ENCODE measurements at places on chromosomes 7 and 10. TPM values are rescaled to one million over a fixed set of nuclear protein-coding genes. Genes with fewer than 3 reads are reported as not detected.
A peak's percentile ranks its signal among the peaks of the same experiment; 100 is the strongest.

DNA sequence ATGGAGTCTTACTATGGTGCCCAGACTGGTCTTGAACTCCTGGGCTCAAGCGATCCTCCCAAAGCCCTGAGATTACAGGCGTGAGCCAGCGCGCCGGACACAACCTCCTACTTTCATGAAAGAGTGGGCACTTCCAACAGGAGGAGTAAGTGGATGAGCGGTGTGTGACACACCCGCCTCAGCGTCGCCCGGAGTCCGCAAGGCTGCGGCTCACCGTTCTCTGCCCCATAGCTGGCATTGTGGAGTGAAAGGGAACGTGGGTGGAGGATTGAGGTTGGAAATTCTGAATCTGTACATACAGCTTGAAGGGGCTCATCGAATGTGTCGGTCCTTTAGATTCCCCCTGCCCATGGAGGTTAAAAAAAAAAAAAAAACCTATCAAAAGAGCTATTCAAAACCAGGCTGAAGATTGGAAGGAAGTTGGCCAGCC is 524 bp upstream of the PRXL2A start:
- H3K36me3 ChIP-seq, result no peaks in the 10 kb centered on the region
- H3K4me1 ChIP-seq, result peaks cover 24% of the 10 kb centered on the region
- DNase-seq, result peak; percentile 79
- H3K4me3 ChIP-seq, result peak overlapping the region; percentile 74

Gene SPAM1
- total RNA-seq, result not detected

Gene IDI2
- total RNA-seq, result not detected

- H3K4me3 ChIP-seq, result no peak overlapping the region
- peaks cover 6% of the 10 kb centered on the region for H3K36me3 ChIP-seq
- H3K4me1 ChIP-seq, result no peaks in the 10 kb centered on the region
- H3K27ac ChIP-seq, result no peak overlapping the region
- DNase-seq, result no peak
Measured at GRCh38 chr10:96910488-96911395, 78.6 kb downstream of the LCOR start.

- no peak for DNase-seq
- H3K4me1 ChIP-seq, result no peaks in the 10 kb centered on the region
- peak overlapping the region; percentile 34 for H3K4me3 ChIP-seq
- peak overlapping the region; percentile 52 for H3K27ac ChIP-seq
- H3K27me3 ChIP-seq, result no peaks in the 10 kb centered on the region
Measured at GRCh38 chr10:11005725-11006427, 11.8 kb upstream of the CELF2 start.

GRCh38 chr10:133379152-133379800 is at the start of gene PAOX:
TSS of gene PAOX (plus strand) at chr10:133379262. CDS start at chr10:133379317, 55 bp downstream.
- H3K27me3 ChIP-seq, result no peaks in the 10 kb centered on the region
- peak; percentile 89 for DNase-seq
- H3K36me3 ChIP-seq, result no peaks in the 10 kb centered on the region
- H3K4me3 ChIP-seq, result peak within 1 kb of the TSS; percentile 81

DNA sequence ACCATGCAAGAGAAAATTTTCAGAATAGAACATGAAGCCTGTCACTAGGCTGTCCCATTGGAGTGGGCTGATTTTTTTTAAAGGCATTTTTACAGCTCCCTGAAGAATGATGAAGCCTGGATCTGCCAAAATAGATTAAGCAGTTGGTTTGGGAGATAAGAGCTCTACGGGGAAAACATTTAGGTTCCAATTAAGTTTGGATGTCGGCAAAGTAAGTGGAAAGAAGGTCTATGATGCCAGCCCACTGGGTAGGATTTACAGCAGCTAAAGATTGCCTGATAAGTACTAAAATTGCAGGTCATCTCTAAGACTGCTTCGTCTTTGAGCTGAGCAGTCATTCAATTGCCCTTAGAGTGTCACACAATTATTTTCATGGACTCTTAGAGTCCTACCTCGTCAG is 939.2 kb upstream of the CELF2 start:
- no peaks in the 10 kb centered on the region for H3K4me1 ChIP-seq
- H3K36me3 ChIP-seq, result no peaks in the 10 kb centered on the region
- H3K4me3 ChIP-seq, result no peak overlapping the region

- no peak overlapping the region for H3K27ac ChIP-seq
- H3K4me3 ChIP-seq, result no peak overlapping the region
- H3K4me1 ChIP-seq, result no peaks in the 10 kb centered on the region
- DNase-seq, result no peak
Measured at GRCh38 chr7:5295039-5296014, 12.6 kb downstream of the SLC29A4 start.

GRCh38 chr7:30136117-30136731 is 1.4 kb downstream of the MTURN start:
- H3K4me3 ChIP-seq, result peak overlapping the region; percentile 91
- H3K27me3 ChIP-seq, result no peaks in the 10 kb centered on the region
- peak; percentile 68 for DNase-seq
- H3K27ac ChIP-seq, result peak overlapping the region; percentile 91
- peaks cover 26% of the 10 kb centered on the region for H3K4me1 ChIP-seq

GRCh38 chr10:98339799-98340198 is 71.8 kb upstream of the LOXL4 start:
- DNase-seq, result no peak
- no peaks in the 10 kb centered on the region for H3K36me3 ChIP-seq
- no peak overlapping the region for H3K27ac ChIP-seq
- no peaks in the 10 kb centered on the region for H3K27me3 ChIP-seq

GRCh38 chr7:94303695-94304094 is 91.0 kb upstream of the COL1A2 start:
- no peak overlapping the region for H3K4me3 ChIP-seq
- H3K4me1 ChIP-seq, result peaks cover 7% of the 10 kb centered on the region

GRCh38 chr10:12957081-12957480 is 44.4 kb downstream of the CCDC3 start:
- DNase-seq, result no peak
- no peaks in the 10 kb centered on the region for H3K36me3 ChIP-seq
- H3K4me3 ChIP-seq, result no peak overlapping the region
- H3K27ac ChIP-seq, result no peak overlapping the region
- no peaks in the 10 kb centered on the region for H3K27me3 ChIP-seq

Gene GIMAP7
- 47.0 TPM for total RNA-seq

GRCh38 chr7:32264702-32265284 is 194.6 kb upstream of the PDE1C start:
- H3K4me1 ChIP-seq, result no peaks in the 10 kb centered on the region
- no peaks in the 10 kb centered on the region for H3K27me3 ChIP-seq
- H3K27ac ChIP-seq, result no peak overlapping the region
- DNase-seq, result no peak

DNA sequence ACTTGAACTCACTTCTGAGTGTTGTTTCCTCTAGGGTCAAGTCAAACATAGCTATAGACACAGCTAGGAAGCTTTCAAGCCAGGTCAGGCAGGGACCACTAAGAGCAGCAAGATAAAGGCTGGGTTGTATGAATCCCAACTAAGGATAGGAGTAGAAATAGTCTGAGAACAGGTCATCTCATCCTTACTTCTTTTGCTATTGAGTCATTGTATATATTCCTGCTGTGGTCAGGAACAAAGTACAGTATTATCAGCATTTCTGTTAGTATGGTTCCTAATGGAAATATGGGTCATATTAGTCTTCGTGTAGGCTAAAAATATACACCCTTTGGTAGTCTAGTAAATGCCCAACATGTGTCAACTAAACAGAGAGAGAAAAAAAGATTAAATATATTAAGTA is 145.3 kb downstream of the BTAF1 start:
- no peak overlapping the region for H3K27ac ChIP-seq
- no peak overlapping the region for H3K4me3 ChIP-seq
- H3K4me1 ChIP-seq, result no peaks in the 10 kb centered on the region
- no peaks in the 10 kb centered on the region for H3K36me3 ChIP-seq

Gene DKK1
- total RNA-seq, result 3.7 TPM

GRCh38 chr7:20311743-20312042 is 19.0 kb upstream of the ITGB8 start:
- no peak overlapping the region for H3K27ac ChIP-seq
- H3K27me3 ChIP-seq, result no peaks in the 10 kb centered on the region
- H3K4me3 ChIP-seq, result no peak overlapping the region
- H3K4me1 ChIP-seq, result no peaks in the 10 kb centered on the region
- DNase-seq, result no peak

Gene MALRD1
- 7.0 TPM for total RNA-seq

Gene BMI1
- total RNA-seq, result 50.9 TPM

DNA sequence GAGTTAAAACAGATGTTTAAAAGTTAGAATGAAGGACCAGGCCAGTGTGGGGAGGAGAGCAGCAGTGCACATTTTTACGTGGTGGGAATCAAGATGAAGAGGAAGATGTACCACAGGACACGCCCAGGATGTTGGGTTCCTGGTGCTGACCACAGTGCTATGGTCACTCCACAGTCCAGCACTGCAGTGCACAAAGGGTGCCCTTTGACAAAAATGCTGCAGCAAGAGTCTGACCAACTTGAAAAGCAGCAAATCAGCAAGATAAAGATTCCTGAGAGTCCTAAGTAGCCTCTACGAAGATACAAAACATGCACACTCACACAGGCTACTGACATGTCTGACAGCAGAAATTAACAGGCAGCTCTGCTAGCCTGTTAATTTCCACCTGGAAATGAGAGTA is 107.1 kb downstream of the PIP4K2A start:
- H3K4me1 ChIP-seq, result peaks cover 16% of the 10 kb centered on the region
- no peak overlapping the region for H3K27ac ChIP-seq
- H3K27me3 ChIP-seq, result no peaks in the 10 kb centered on the region
- peaks cover 28% of the 10 kb centered on the region for H3K36me3 ChIP-seq

GRCh38 chr10:86954681-86955500 is 2.5 kb downstream of the MMRN2 start:
- H3K27ac ChIP-seq, result peak overlapping the region; percentile 75
- no peak for DNase-seq
- no peaks in the 10 kb centered on the region for H3K36me3 ChIP-seq
- H3K27me3 ChIP-seq, result no peaks in the 10 kb centered on the region
- H3K4me3 ChIP-seq, result peak overlapping the region; percentile 42

Gene FOXL3
- not detected for total RNA-seq

DNA sequence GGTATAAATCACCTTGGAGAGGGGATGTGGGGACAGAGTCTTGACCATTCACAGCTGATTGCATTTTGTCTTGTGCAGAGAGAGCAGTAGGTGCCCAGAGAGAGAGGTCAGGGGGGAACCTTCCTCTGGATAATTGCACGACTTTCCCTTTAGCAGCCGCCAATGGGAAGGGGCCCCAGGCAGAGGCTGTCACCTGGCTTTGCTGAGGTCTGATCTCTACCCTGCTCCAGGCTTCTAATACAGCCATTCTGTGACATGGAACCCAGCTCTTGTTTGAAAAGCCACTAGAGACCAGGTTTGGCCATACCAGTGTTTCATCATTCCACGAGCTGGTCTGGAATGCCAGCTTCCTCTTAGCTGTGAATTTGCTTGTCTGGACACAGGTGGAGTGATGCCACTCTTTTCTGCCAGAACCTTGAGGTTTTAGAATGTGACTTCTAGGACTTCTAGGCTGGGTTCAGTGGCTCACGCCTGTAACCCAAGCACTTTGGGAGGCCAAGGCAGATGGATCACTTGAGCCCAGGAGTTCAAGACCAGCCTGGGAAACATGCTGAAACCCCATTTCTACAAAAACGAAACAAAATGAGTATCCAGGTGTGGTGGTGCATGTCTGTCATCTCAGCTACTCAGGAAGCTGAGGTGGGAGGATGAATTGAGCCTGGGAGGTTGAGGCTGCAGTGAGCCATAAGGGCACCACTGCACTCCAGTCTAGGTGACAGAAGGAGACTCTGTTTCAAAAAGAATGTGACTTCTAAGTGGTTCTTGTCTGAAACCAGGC is 159.9 kb downstream of the CAMK1D start:
- no peak overlapping the region for H3K4me3 ChIP-seq
- H3K36me3 ChIP-seq, result no peaks in the 10 kb centered on the region
- H3K4me1 ChIP-seq, result no peaks in the 10 kb centered on the region
- no peak for DNase-seq
- no peaks in the 10 kb centered on the region for H3K27me3 ChIP-seq
- no peak overlapping the region for H3K27ac ChIP-seq

DNA sequence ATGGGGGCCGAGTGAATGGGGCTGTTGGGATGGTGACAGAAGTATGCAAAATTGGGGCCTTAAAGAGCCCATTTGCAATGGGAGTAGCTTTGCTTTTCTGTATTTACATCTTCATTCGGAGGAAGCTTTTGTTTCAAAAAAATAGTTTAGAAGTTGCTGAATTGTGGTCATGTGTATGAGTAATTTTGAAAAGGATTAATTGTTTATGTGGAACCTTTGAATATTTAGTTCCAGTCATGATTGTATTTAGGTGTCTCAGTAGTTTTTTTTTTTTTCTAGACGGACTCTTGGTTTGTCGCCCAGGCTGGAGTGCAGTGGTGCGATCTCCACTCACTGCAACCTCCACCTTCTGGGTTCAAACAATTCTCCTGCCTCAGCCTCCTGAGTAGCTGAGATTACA is 37.2 kb downstream of the RBM33 start:
- peaks cover 6% of the 10 kb centered on the region for H3K4me1 ChIP-seq
- DNase-seq, result no peak
- no peaks in the 10 kb centered on the region for H3K27me3 ChIP-seq
- no peak overlapping the region for H3K27ac ChIP-seq
- H3K4me3 ChIP-seq, result no peak overlapping the region

GRCh38 chr7:127667017-127667670 is 15.2 kb downstream of the SND1 start:
- H3K27ac ChIP-seq, result no peak overlapping the region
- no peaks in the 10 kb centered on the region for H3K36me3 ChIP-seq
- peaks cover 3% of the 10 kb centered on the region for H3K4me1 ChIP-seq
- H3K4me3 ChIP-seq, result no peak overlapping the region
- H3K27me3 ChIP-seq, result no peaks in the 10 kb centered on the region

GRCh38 chr7:123367484-123368122 is 166.8 kb downstream of the IQUB start:
- no peak overlapping the region for H3K27ac ChIP-seq
- H3K36me3 ChIP-seq, result no peaks in the 10 kb centered on the region
- H3K27me3 ChIP-seq, result no peaks in the 10 kb centered on the region
- no peak for DNase-seq
- H3K4me1 ChIP-seq, result no peaks in the 10 kb centered on the region

All from upper lobe of right lung (tissue), 1 donor.